ENCODE measurements at places on chromosomes 1 and 21. TPM values are rescaled to one million over a fixed set of nuclear protein-coding genes. Genes with fewer than 3 reads are reported as not detected.

GRCh38 chr1:25550155-25550506, 6.7 kb downstream of the LDLRAP1 start:
- no peaks in the 10 kb centered on the region for H3K36me3 ChIP-seq
- no peak overlapping the region for H3K4me3 ChIP-seq
- H3K27ac ChIP-seq = peak overlapping the region; percentile 10
- H3K4me1 ChIP-seq = peaks cover 26% of the 10 kb centered on the region
- no peak for DNase-seq

The ITPKB gene
- total RNA-seq = 1.8 TPM

- H3K4me3 ChIP-seq = no peak overlapping the region
- no peaks in the 10 kb centered on the region for H3K36me3 ChIP-seq
- no peak for DNase-seq
- H3K27me3 ChIP-seq = peaks cover 8% of the 10 kb centered on the region
Observed at GRCh38 chr1:203200916-203201315, 14.4 kb upstream of the CHI3L1 start.

DNA sequence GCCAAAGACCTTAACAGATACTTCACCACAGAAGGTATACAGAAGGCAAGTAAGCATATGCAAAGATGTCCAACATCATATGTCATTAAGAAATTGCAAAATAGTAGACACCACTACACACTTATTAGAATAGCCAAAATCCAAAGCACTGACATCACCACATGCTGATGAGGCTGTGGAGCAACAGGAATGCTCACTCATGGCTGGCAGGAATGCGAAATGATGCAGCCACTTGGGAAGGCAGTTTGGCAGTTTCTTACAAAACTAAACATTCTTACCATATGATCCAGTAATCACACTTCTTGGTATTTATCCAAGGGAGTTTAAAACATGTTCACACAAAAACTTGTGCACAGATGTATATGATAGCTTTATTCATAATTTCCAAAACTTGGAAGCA, 261.2 kb upstream of the AJAP1 start:
- no peaks in the 10 kb centered on the region for H3K27me3 ChIP-seq
- H3K27ac ChIP-seq = no peak overlapping the region

The HAPLN2 gene
- total RNA-seq = not detected

GRCh38 chr1:199875337-199875736, 152.2 kb upstream of the NR5A2 start:
- no peaks in the 10 kb centered on the region for H3K36me3 ChIP-seq
- DNase-seq = no peak
- H3K4me3 ChIP-seq = no peak overlapping the region
- no peaks in the 10 kb centered on the region for H3K4me1 ChIP-seq
- no peaks in the 10 kb centered on the region for H3K27me3 ChIP-seq
- no peak overlapping the region for H3K27ac ChIP-seq

DNA sequence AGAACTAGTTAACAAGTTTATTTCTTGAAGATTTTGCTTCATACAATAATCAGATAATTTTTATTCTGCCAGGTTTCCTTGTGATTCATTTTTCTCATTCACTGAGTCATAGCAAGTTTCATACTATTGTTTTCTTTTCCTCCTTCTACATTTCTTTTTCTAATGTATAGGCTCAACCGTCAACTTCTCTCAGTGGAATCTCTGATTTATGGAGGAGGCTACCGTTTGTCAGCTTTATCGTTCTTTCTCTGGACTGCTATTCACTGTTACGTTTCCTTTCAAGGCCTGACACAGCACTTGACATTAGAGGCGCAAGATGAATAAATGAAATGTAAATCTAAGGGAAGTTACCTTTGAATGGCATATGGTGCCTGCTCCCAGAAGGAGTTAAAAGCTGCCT, 284.3 kb upstream of the NR5A2 start:
- H3K27ac ChIP-seq = no peak overlapping the region
- no peak overlapping the region for H3K4me3 ChIP-seq
- H3K36me3 ChIP-seq = no peaks in the 10 kb centered on the region
- peaks cover 10% of the 10 kb centered on the region for H3K4me1 ChIP-seq

GRCh38 chr1:7643530-7643929, 127.6 kb upstream of the VAMP3 start:
- peaks cover 9% of the 10 kb centered on the region for H3K4me1 ChIP-seq
- H3K4me3 ChIP-seq = no peak overlapping the region
- no peak overlapping the region for H3K27ac ChIP-seq
- DNase-seq = no peak

The PCP4 gene
- not detected for total RNA-seq

- peaks cover 16% of the 10 kb centered on the region for H3K4me1 ChIP-seq
- peak; percentile 62 for DNase-seq
- peaks cover 15% of the 10 kb centered on the region for H3K27me3 ChIP-seq
- peak overlapping the region; percentile 30 for H3K27ac ChIP-seq
- H3K36me3 ChIP-seq = no peaks in the 10 kb centered on the region
- no peak overlapping the region for H3K4me3 ChIP-seq
Observed at GRCh38 chr21:37711836-37712568, 204.3 kb downstream of the KCNJ6 start.

DNA sequence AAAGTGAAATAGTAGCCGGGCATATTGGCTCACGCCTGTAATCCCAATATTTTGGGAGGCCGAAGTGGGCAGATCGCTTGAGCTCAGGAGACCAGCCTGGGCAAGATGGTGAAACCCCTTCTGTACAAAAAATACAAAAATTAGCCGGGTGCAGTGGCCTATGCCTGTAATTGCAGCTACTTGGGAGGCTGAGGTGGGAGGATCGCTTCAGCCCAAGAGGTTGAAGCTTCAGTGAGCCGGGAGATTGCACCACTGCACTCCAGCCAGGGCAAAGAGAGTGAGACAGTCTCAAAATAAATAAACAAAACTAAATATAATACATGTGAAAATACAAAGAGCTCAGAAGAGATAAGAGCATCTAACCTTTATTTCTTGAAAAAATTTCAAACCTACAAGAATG, 2.3 kb upstream of the MSTO1 start:
- H3K4me3 ChIP-seq = no peak overlapping the region
- DNase-seq = no peak
- peaks cover 5% of the 10 kb centered on the region for H3K4me1 ChIP-seq
- no peak overlapping the region for H3K27ac ChIP-seq
- no peaks in the 10 kb centered on the region for H3K27me3 ChIP-seq

GRCh38 chr1:104322131-104322530, 572.4 kb downstream of the AMY1C start:
- no peaks in the 10 kb centered on the region for H3K27me3 ChIP-seq
- DNase-seq = no peak
- H3K27ac ChIP-seq = no peak overlapping the region
- H3K4me3 ChIP-seq = no peak overlapping the region
- H3K36me3 ChIP-seq = no peaks in the 10 kb centered on the region

GRCh38 chr1:169049258-169049938, 57.1 kb upstream of the ATP1B1 start:
- no peak overlapping the region for H3K27ac ChIP-seq
- H3K4me3 ChIP-seq = no peak overlapping the region
- no peak for DNase-seq
- H3K4me1 ChIP-seq = no peaks in the 10 kb centered on the region

GRCh38 chr1:86429835-86430234, 5.9 kb downstream of the CLCA2 start:
- H3K27me3 ChIP-seq = no peaks in the 10 kb centered on the region
- H3K36me3 ChIP-seq = no peaks in the 10 kb centered on the region
- no peak overlapping the region for H3K27ac ChIP-seq
- peak; percentile 87 for DNase-seq
- no peaks in the 10 kb centered on the region for H3K4me1 ChIP-seq
- no peak overlapping the region for H3K4me3 ChIP-seq

The SKI gene
- total RNA-seq = 76.6 TPM

- H3K27ac ChIP-seq = peak overlapping the region; percentile 91
- H3K4me1 ChIP-seq = peaks cover 79% of the 10 kb centered on the region
- peak; percentile 32 for DNase-seq
- H3K4me3 ChIP-seq = peak overlapping the region; percentile 90
- peaks cover 2% of the 10 kb centered on the region for H3K27me3 ChIP-seq
Observed at GRCh38 chr1:58815686-58816071, 31.8 kb upstream of the JUN start.

- no peak for DNase-seq
- H3K4me3 ChIP-seq = peak overlapping the region; percentile 71
- peaks cover 6% of the 10 kb centered on the region for H3K27me3 ChIP-seq
- no peaks in the 10 kb centered on the region for H3K36me3 ChIP-seq
- H3K4me1 ChIP-seq = peaks cover 18% of the 10 kb centered on the region
Observed at GRCh38 chr1:25922971-25923552, 16.8 kb upstream of the STMN1 start.

- H3K27me3 ChIP-seq = peaks cover 1% of the 10 kb centered on the region
- peak overlapping the region; percentile 86 for H3K27ac ChIP-seq
- peaks cover 44% of the 10 kb centered on the region for H3K4me1 ChIP-seq
- peak overlapping the region; percentile 90 for H3K4me3 ChIP-seq
- no peak for DNase-seq
Observed at GRCh38 chr1:32204943-32205361, 519 bp upstream of the IQCC start.

DNA sequence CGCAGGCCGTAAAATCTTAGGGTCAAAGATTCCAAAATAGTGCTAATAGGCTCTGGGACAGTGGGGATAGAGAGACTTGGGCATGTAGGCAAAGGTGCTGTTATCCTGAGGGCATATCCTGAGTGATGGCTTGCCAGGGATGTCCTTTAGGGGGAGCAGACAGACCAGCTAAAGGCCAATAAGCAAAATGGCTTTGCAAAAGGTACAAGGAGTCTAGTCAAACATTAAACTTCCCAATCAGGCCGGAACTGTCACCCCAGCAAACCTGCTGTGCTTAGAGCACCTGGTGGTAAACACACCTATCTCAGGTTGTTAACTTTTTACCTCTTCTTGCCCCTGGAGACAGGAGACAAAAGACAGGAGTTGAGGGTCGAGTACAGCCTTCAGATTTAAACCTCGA, 49.1 kb downstream of the TRABD2B start:
- H3K36me3 ChIP-seq = no peaks in the 10 kb centered on the region
- H3K4me1 ChIP-seq = no peaks in the 10 kb centered on the region
- H3K4me3 ChIP-seq = no peak overlapping the region
- no peak for DNase-seq
- H3K27ac ChIP-seq = no peak overlapping the region
- no peaks in the 10 kb centered on the region for H3K27me3 ChIP-seq

DNA sequence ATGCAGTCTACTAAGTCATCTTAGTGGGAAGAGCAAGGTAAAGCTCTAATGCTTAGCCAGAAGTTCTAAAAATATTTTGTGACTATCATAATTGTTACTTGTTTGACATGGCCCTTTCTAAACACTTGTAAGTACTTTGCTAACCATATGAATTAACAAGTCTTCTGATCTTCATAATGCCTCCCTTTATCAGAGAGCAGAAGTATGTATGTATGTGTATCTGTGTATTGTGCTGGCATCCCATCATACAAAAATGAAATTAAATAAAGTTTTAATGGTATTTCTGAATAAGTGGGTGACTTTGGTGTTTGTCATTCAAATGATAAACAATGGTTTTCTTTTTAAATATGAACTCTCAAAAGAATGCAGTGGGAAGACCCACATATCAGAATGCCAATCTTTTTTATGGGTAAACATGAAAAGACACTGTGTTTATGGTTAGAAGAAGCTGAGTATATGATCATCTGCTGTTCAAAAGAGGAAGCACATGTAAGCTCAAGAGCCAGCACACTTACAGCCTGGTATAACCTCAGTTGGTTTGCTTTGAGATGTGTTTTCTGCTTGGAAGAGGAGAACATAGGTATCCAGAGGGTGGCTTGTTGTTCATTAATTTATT, 159.6 kb downstream of the CLEC20A start:
- DNase-seq = no peak
- no peaks in the 10 kb centered on the region for H3K36me3 ChIP-seq
- no peak overlapping the region for H3K4me3 ChIP-seq
- H3K27me3 ChIP-seq = no peaks in the 10 kb centered on the region
- H3K27ac ChIP-seq = no peak overlapping the region

The STPG1 gene
- total RNA-seq = 12.7 TPM

The KIF17 gene
- total RNA-seq = 8.0 TPM

DNA sequence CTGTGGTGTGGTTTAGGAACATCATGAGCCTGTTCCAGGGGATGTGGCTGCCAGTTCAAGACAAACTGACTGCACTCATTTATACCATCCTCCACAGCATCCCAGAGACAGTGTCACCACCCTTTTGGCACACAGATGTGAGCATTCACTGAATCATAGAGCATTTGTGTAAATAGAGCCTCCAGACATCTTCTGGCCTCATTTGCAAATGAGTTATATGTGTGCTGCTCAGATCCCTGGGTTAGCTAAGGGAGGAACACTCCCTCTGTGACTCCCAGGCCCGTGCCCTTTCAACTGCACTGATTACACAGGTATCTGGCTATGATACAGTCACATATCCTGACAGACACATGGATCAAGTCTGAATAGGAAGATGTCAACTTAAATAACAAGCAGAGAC, 351.5 kb upstream of the PLD5 start:
- H3K4me1 ChIP-seq = no peaks in the 10 kb centered on the region
- no peak overlapping the region for H3K4me3 ChIP-seq
- H3K27me3 ChIP-seq = no peaks in the 10 kb centered on the region
- no peak for DNase-seq

The C1orf210 gene
- not detected for total RNA-seq

- no peaks in the 10 kb centered on the region for H3K36me3 ChIP-seq
- H3K27ac ChIP-seq = no peak overlapping the region
- H3K4me3 ChIP-seq = no peak overlapping the region
- no peak for DNase-seq
Observed at GRCh38 chr1:177739780-177740179, 230.1 kb downstream of the SEC16B start.

DNA sequence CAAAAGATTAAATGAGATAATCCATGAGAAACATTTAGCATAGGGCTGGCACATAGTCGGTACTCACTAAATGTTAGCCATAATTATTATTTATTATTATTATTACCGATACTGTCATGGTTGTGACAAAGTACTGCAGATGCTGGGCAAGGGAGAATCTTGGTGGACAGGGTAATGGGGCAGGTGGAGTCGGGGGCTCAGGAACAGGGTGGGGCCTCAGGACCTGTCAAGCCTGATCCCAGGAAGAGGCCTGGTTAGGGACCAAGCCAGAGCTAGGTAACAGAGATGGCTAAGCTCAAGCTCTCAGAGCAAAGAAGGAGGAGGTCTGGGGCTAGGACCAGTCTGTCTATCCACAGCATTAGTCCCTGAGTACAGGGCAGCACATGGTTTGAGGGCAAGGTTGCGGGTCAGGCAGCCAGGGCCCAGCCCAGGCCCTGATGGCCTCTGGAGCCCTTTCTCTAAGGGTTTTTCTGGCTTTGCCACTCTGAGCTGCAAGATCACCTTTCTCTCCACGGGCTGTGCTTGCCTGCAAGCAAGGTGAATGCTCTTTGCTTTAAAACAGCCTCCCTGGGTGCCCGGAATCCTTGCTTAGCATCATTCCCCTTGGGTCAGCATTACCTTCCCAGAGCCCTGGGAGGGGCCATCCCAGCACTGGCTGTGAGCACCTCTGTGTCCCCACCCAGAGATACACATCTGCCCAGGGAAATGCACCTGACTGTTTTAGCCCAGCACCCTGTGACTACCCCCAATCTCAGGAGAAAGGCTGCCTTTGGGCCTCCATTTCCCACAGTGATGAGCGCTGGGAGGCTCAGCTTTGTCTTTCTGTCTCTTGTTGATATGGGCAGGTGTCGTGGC, 572.0 kb downstream of the PTPRU start:
- no peaks in the 10 kb centered on the region for H3K4me1 ChIP-seq
- peaks cover 4% of the 10 kb centered on the region for H3K27me3 ChIP-seq
- H3K36me3 ChIP-seq = no peaks in the 10 kb centered on the region

The BARHL2 gene
- total RNA-seq = not detected

- H3K4me1 ChIP-seq = no peaks in the 10 kb centered on the region
- H3K4me3 ChIP-seq = no peak overlapping the region
- no peak for DNase-seq
- no peaks in the 10 kb centered on the region for H3K36me3 ChIP-seq
- no peaks in the 10 kb centered on the region for H3K27me3 ChIP-seq
- H3K27ac ChIP-seq = no peak overlapping the region
Observed at GRCh38 chr1:55466921-55467320, 251.8 kb upstream of the USP24 start.
